ENCODE measurements at places on chromosomes 2 and 18.

DNA sequence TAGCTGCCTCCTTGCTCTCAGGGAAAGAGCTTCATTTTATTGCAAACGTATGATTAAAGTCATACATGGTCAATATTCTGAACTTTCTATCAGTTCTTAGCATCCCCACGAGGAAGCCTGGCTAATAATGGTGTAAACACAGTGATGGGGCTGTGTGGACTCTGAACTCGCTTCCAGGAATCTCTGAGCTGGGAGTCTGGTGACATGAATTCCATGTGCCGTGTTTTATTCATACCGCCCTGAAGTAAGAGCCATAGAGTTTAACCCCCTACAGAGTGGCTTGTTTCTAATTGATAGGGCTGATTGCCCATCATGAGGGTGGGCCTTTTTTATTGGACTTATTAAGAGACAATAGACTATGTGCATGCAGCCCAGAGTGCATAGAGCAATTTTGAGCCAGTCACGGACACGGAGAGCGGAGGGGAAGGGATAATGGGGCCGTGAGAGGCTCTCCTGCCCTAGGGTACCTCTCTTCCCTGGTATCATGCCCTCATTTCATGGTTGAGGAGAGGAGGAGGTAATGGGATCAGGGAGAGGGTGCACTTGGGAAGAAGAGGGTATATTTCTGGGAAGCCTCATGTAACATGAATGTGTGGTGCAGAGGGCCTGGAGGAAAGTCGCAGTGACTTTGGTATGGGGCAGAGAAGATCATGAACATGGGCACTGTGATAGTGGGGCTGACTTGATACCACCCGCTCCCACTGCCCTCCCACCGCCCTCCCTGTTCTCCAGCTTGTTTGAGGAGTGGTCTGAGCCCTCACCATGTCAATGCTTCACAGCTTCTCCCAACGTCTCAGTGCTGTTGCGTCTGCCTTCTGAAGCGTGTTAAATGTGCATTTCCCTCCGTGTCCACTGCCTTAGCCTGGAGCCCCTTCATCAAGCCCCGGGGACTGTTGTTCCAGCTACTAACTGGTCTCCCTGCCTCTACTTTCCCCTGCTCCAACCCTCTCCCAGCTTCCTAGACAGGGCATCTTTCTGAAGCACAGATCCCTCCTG, 73.2 kb downstream of the IL1R2 start:
- no peaks in the 10 kb centered on the region for H3K36me3 ChIP-seq
- peaks cover 25% of the 10 kb centered on the region for H3K4me1 ChIP-seq
- peaks cover 13% of the 10 kb centered on the region for H3K27me3 ChIP-seq

DNA sequence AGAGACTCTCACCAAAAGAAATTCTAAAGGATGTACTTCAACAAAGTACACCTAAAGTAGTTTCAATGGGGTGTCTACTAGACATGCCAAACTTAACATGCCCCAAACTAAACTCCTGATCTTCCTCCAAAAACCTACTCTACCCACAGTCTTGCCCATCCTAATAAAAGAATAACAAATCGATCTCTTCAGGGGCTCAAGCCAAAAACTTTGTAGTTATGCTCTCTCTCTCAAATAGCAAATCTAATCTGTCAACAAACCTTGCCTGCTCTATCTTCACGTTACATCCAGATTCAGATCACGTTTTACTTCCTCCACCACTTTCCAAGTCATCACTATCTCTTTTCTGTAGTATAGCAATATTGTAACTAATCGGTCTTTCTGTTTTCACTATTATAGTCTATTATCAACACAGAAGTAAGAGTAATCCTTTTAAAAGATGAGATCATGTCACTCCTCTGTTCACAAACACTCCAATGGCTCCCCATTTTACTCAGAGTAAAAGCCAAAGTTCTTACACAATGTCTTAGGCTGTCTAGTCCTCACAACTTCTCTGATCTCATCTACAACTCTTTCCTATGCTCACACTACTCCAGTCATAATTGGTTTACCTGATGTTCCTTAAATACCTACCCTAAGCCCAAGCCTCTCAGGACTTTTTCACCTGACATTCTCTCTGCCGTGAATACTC, 79.9 kb downstream of the THADA start:
- H3K4me3 ChIP-seq = no peak overlapping the region
- no peaks in the 10 kb centered on the region for H3K4me1 ChIP-seq
- H3K36me3 ChIP-seq = peaks cover 2% of the 10 kb centered on the region
- no peak for DNase-seq
- H3K27me3 ChIP-seq = no peaks in the 10 kb centered on the region
- no peak overlapping the region for H3K27ac ChIP-seq

- DNase-seq = no peak
- H3K27ac ChIP-seq = no peak overlapping the region
- no peak overlapping the region for H3K4me3 ChIP-seq
- no peaks in the 10 kb centered on the region for H3K27me3 ChIP-seq
- H3K36me3 ChIP-seq = no peaks in the 10 kb centered on the region
- H3K4me1 ChIP-seq = no peaks in the 10 kb centered on the region
Measured at GRCh38 chr2:209845666-209846065, 74.0 kb downstream of the UNC80 start.

DNA sequence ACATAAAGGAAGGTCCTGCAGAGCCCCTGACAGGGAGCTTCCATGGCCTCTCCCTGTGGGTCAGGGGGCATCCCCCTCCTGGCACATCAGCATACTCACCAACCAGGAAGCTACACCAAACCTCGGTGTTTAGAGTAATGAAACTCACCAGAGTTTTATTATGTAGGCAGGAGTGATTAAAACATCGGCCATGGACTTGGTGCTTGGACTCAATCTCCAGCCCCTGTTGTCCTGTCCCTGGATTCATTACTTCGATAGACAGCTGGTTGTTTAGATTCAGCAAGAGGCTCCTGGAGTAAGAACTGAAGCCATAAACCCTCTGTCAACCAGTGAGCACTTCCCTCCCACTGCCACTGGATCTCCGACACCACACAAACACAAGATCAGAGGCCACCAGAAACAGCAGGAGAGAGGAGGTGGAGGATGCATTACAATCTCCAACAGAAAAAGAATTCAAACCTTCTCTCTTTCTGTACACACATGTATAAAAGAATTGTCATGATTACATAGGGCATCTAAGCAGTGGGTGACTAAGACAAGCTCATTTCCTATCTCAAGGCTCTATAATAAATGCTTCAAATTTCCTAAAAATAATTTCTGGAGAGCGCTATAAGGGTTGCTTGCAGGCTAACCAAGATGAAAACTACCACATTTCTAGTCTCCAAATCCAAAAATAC, 27.2 kb downstream of the TBC1D8 start:
- peak overlapping the region; percentile 30 for H3K27ac ChIP-seq
- peaks cover 2% of the 10 kb centered on the region for H3K36me3 ChIP-seq
- no peak for DNase-seq
- peaks cover 31% of the 10 kb centered on the region for H3K4me1 ChIP-seq
- no peaks in the 10 kb centered on the region for H3K27me3 ChIP-seq

DNA sequence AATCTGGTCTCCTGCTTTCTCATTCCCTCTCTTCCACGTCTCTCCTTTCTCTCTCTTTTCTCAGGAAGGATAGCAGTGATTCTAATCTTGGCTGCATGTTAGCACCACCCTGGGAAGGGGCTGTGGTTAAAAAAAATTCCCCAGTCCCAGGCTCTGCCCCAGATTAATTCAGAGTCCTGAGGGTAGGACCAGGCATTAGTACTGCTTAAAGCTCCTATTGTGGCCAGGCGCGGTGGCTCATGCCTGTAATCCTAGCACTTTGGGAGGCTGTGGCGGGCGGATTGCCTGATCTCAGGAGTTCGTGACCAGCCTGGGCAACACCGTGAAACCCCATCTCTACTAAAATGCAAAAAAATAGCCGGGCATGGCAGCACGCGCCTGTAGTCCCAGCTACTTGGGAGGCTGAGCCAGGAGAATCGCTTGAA, 35.4 kb upstream of the EML4 start:
- peaks cover 38% of the 10 kb centered on the region for H3K27me3 ChIP-seq
- no peak overlapping the region for H3K4me3 ChIP-seq
- H3K36me3 ChIP-seq = no peaks in the 10 kb centered on the region
- H3K4me1 ChIP-seq = peaks cover 25% of the 10 kb centered on the region
- H3K27ac ChIP-seq = peak overlapping the region; percentile 5

DNA sequence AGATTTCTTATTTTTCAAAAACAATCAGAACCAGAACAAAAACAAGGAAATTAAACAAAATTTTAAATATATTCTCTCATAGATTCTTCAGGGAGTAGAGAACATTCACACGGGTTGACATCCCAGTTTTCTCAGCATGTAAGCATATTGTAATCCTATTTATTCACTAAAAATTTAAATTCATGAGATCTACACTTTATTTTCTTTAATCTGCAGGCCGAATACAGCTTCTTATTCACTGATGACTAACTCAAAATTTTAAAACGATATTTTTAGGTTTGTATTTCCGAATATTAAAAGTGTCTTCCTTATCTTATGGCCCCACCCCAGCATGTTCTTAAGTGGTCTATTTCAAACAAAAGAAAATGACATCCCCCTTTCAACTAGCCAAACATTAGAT, 262.4 kb downstream of the MEIS1 start:
- H3K36me3 ChIP-seq = no peaks in the 10 kb centered on the region
- H3K27me3 ChIP-seq = no peaks in the 10 kb centered on the region
- no peak for DNase-seq
- peak overlapping the region; percentile 82 for H3K27ac ChIP-seq
- H3K4me3 ChIP-seq = peak overlapping the region; percentile 35

- H3K4me1 ChIP-seq = peaks cover 21% of the 10 kb centered on the region
- no peak for DNase-seq
- peak overlapping the region; percentile 93 for H3K27ac ChIP-seq
- peaks cover 5% of the 10 kb centered on the region for H3K36me3 ChIP-seq
Measured at GRCh38 chr2:96870626-96871255, 861 bp upstream of the SEMA4C start.

DNA sequence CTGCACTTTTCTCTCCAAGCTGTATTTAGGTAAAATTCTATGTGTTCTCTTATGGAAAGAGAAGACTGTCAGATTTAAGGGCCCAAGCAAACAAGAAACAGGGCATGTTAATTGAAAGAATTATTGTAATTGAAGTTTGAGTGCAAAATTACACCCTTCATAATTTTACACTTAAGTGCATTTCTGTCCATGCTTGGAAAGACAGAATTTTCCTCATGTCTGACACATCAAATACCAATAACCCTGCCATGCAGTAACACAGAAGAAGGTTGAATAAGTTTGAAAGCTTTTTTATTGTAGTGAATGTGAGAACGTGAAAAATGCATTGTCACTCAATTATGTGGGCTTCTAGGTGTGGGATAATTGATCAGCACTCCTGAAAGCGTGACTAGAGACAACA, 52.9 kb upstream of the PARD3B start:
- H3K27ac ChIP-seq = no peak overlapping the region
- H3K4me3 ChIP-seq = no peak overlapping the region
- H3K4me1 ChIP-seq = peaks cover 20% of the 10 kb centered on the region

- peaks cover 31% of the 10 kb centered on the region for H3K4me1 ChIP-seq
- peaks cover 8% of the 10 kb centered on the region for H3K36me3 ChIP-seq
- H3K27ac ChIP-seq = peak overlapping the region; percentile 89
- H3K4me3 ChIP-seq = peak overlapping the region; percentile 21
- no peaks in the 10 kb centered on the region for H3K27me3 ChIP-seq
- DNase-seq = no peak
Measured at GRCh38 chr2:1728821-1729220, 15.5 kb downstream of the PXDN start.

DNA sequence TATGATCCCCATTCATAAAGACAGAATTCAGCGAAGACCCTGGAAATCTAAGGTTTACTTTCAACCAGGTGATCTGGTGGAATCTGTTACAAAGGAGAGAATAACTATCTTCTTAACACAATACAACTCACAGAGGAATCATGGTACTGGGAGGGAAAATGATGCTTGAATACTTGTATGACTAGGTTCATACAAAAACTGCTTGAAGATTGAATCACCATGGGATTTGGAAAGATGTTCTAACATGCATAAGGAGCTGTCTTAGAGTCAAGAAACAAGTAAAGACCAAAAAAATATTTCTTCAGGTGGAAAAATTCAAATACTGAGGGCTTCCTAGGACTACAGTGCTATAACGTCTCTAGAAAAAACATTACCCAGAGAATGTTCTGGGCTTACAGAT, 32.2 kb downstream of the COL5A2 start:
- H3K27me3 ChIP-seq = no peaks in the 10 kb centered on the region
- H3K4me1 ChIP-seq = no peaks in the 10 kb centered on the region
- H3K36me3 ChIP-seq = no peaks in the 10 kb centered on the region
- DNase-seq = no peak
- H3K27ac ChIP-seq = no peak overlapping the region
- H3K4me3 ChIP-seq = no peak overlapping the region

GRCh38 chr18:13222856-13223281, 4.3 kb downstream of the LDLRAD4 start:
- no peak overlapping the region for H3K4me3 ChIP-seq
- H3K27ac ChIP-seq = no peak overlapping the region
- H3K27me3 ChIP-seq = peaks cover 35% of the 10 kb centered on the region
- peaks cover 17% of the 10 kb centered on the region for H3K4me1 ChIP-seq
- H3K36me3 ChIP-seq = no peaks in the 10 kb centered on the region

DNA sequence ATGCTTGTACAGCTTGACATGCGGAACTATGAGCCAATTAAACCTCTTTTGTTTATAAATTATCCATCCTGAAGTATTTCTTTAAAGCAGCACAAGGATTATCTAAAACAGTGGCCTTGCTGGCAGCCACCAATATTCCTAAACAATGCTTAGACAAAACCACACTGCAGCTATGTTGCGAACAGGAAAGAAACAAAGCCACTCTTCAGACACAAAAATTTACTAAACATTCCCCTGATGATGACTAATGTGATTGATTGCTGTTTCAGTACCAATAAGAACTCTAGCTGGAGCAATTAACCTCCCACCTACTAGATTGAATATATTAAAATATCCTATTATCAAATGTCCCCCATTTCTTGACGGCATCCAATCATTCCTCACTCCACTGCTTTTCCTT, 325.8 kb upstream of the REG3G start:
- H3K27ac ChIP-seq = no peak overlapping the region
- no peaks in the 10 kb centered on the region for H3K27me3 ChIP-seq
- H3K4me3 ChIP-seq = no peak overlapping the region
- no peaks in the 10 kb centered on the region for H3K36me3 ChIP-seq
- H3K4me1 ChIP-seq = no peaks in the 10 kb centered on the region

GRCh38 chr2:170235860-170236679, 58.1 kb downstream of the MYO3B start:
- H3K36me3 ChIP-seq = no peaks in the 10 kb centered on the region
- H3K4me1 ChIP-seq = peaks cover 11% of the 10 kb centered on the region
- no peak overlapping the region for H3K4me3 ChIP-seq
- no peak overlapping the region for H3K27ac ChIP-seq

DNA sequence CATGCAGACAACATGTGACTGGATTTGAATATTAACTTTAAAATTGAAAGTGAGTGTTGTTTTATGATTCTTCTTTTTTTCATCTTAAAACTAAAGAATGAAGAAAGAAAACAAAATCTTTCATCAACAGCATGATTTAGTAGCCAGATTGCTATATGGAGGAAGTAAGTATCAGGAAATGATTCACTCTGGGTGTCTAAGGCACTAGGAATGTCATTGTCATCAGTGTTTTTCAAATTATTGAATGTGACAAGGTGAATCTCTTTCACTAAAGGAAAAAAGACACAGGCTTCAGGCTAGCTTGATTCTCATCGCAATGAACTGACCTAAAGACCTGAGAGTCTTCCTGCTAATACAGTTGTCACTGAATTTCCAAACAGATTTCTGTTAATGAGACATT, 430.1 kb downstream of the FBXO15 start:
- no peak for DNase-seq
- H3K4me1 ChIP-seq = peaks cover 13% of the 10 kb centered on the region
- H3K27ac ChIP-seq = no peak overlapping the region
- H3K27me3 ChIP-seq = peaks cover 6% of the 10 kb centered on the region

- peaks cover 19% of the 10 kb centered on the region for H3K36me3 ChIP-seq
- no peaks in the 10 kb centered on the region for H3K4me1 ChIP-seq
Measured at GRCh38 chr2:121386102-121386501, 101.1 kb upstream of the TFCP2L1 start.
